Colonic mucosa (tissue), 4 donors: ENCODE measurements at places on chromosomes 4 and X. TPM values are rescaled to one million over a fixed set of nuclear protein-coding genes. Genes with fewer than 3 reads are reported as not detected.
A peak's percentile ranks its signal among the peaks of the same experiment; 100 is the strongest.

DNA sequence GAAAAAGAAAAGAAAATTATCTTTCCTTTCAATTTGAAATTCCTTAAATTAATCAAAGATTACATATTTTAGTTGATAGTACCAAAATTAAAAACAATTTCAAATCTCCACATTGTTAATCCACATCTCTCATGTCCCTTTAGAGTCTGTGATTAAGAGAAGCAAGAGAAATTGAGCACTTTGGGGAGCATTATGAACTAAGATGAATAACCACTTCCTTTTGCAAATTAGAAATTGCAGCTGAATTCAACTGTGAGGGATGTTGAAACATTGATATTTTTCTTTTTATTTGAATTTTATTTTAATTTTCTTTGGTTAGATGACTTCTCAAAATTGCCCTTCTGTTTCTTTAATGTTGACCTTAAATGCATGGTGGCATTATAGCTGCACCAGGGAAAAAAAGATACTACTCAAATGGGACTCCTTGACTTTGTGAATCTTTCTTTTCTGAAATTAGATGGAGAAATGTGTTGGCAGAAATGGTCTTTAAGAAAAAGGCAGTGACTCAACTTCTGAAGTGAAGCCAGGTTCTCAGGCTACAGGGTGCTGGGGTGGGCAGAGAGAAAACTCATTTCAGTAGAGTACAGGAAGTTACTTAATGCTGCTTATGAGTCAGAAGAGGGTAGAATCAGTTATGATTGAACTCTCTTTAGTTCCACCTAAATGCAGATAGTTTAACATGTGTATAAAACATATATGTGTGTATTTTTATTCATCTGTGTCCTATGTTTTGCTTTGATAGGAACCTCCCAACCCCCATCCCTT is 92.0 kb upstream of the TNIP3 start:
- no peak for DNase-seq
- H3K36me3 ChIP-seq = no peaks in the 10 kb centered on the region
- no peaks in the 10 kb centered on the region for H3K27me3 ChIP-seq
- H3K4me1 ChIP-seq = no peaks in the 10 kb centered on the region
- H3K27ac ChIP-seq = no peak overlapping the region

- H3K4me1 ChIP-seq = no peaks in the 10 kb centered on the region
- no peak for DNase-seq
- H3K4me3 ChIP-seq = no peak overlapping the region
Observed at GRCh38 chr4:169272265-169272886, 1.6 kb upstream of the SH3RF1 start.

DNA sequence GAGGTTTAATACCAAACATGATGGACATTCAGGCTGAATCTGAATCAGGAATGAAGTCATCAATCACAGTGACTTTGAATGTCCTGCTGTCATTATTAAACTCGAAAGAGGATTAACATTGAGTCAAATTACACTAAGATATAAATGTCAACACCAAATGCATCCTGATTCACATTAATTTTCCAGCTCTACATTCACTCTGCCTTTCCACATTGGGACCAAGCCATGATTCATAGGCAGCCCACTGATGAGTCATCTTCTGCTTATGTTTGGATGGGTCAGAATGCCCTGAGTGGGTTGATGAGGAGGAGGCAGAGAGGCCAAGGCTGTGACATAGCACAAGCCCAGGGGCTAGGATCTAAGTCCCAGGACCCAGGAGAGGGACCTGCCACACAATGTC is 247.6 kb upstream of the RPS6KA3 start:
- H3K27ac ChIP-seq = no peak overlapping the region
- H3K27me3 ChIP-seq = no peaks in the 10 kb centered on the region
- no peaks in the 10 kb centered on the region for H3K4me1 ChIP-seq
- no peak for DNase-seq
- no peaks in the 10 kb centered on the region for H3K36me3 ChIP-seq

DNA sequence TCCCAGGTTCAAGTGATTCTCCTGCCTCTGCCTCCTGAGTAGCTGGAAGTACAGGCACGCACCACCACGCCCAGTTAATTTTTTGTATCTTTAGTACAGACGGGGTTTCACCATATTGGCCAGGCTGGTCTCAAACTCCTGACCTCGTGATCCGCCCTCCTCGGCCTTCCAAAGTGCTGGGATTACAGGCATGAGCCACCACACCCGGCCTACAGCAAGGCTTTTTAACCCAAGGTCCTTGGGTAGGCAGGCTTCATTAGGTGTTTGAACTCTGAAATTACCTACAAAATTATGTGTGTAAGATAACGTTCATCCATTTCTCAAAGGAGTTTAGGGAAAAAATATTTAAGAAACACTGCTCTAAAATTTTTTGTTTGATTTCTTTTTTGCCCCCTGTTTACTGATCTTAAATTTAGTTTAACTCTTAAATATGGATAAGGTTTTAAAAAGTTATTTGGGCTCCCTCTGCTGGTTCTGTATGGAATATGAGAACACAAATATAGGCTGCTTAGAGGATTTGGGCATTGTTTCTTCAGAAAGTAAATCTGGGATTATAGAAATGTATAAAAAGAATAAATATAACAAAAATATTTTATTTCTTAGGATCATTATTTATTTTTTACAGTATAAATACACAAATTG is 92.8 kb downstream of the CBR4 start:
- no peaks in the 10 kb centered on the region for H3K4me1 ChIP-seq
- H3K36me3 ChIP-seq = no peaks in the 10 kb centered on the region
- H3K4me3 ChIP-seq = no peak overlapping the region
- DNase-seq = no peak

DCX gene
- 0.40 TPM for total RNA-seq

DNA sequence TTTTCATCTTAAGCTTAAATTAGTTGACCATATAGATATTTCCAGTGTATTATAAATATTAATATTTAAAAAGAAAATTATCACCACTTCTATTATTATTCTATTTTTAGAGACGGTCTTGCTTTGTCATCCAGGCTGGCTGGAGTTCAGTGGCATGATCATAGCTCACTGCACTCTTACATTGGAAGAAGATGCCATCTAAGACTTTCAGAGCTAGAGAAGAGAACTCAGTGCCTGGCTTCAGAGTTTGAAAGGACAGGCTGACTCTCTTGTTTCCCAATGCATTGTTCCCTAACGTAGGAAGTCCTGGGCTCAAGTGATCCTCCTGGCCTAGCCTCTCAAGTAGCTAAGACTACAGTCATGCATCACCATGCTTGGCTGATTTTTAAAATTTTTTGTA is 75.9 kb downstream of the FIP1L1 start:
- H3K27ac ChIP-seq = no peak overlapping the region
- no peaks in the 10 kb centered on the region for H3K36me3 ChIP-seq
- no peak for DNase-seq
- no peak overlapping the region for H3K4me3 ChIP-seq
- H3K4me1 ChIP-seq = no peaks in the 10 kb centered on the region
- H3K27me3 ChIP-seq = no peaks in the 10 kb centered on the region

DNA sequence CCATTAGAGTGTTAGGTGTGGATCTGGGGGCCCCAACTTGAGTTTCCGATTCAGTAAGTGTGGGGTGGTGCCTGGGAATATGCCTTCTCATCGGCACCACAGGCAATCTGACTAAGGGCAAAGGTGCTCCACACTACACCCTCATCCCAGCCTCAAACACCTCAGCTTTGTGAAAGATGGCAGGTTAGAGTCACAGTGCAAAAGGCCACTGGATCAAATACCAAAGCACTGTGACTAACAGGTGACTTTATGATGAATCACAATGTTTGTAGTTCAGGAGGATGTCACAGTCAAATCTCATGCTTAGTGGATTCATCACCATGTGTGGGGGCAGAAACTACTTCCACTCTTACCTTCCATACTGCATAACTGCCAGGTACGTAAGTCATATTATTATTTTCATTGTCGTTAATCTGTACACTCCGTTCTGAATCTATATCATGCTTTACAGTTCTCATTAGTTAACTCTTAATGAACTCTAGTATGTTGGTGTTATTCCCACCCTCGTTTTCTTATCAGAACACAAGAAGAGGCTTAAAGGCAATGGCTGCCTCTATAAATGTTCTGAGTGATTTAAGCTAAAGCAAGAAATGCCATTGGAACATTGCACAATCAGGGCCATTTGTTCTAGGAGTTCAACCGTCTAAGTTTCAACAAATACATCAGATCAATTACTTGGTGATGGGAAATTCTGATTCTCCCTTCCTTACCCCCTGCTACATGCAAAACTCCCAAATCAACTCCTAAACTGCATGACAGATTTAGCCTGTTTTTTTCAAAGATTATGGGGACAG is 50.2 kb downstream of the PRKG2 start:
- H3K27me3 ChIP-seq = no peaks in the 10 kb centered on the region
- no peaks in the 10 kb centered on the region for H3K4me1 ChIP-seq
- H3K4me3 ChIP-seq = no peak overlapping the region

GRCh38 chr4:109156356-109156755 is 146.1 kb downstream of the COL25A1 start:
- no peaks in the 10 kb centered on the region for H3K4me1 ChIP-seq
- H3K27me3 ChIP-seq = no peaks in the 10 kb centered on the region
- no peak for DNase-seq
- H3K36me3 ChIP-seq = no peaks in the 10 kb centered on the region

IQCM gene
- 5.2 TPM for total RNA-seq

DNA sequence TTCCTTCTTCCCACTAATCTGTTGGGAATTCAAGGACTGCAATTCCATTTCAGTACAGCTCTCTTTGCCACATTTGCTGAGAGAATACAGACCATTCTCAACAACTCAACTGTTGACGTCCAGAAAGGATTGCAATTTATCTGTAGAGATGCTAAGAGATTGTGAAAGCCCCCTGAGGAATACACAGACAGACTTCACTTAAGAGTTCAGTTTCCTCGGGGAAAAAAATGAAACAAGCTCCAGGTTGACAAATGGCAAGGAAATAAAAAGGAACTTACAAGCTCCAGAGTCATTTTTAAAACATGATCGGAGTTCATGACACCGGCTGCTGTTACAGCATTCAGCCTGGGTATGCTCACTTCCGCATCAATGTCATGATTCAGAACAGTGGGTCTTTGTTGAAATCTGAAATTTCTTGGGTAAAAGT is 13.8 kb downstream of the TLR10 start:
- DNase-seq = no peak
- no peaks in the 10 kb centered on the region for H3K36me3 ChIP-seq
- H3K4me3 ChIP-seq = no peak overlapping the region
- H3K27me3 ChIP-seq = no peaks in the 10 kb centered on the region

DNA sequence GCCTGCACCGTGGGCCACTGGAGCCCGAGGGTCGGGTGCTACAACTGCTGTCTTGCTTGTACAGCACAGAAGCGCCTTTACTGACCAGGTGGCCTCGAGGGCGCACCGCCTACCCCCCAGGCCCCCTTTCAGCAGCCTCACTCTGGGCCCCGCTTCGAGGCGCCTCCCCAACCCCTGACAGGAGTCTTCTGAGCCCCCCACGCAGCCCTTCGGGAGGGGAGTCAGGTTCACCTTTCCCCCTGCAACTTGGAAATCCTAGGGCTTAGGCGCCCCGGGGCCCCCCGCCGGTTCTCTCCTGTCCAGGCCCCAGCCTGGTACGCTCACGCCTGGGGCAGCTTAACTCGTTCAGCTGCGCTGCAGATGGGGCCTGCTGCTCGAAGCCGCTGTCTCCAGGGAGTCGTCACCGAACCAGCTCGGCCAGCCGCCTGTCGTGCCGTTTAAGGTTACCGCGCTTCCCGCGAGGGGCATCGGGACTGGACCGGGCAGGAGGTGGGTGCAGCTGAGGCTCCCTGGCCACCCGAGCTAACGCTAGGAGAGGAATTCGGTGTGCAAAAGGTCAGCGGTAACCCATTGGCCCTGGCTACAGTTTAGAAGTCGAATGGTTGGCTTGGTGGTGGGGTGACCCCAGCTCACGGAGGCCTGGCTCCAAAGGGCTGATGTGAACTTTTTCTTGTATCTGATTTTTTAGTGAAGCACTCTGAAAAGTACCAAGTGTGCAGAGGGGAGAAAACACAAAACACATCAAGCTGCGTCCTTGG is 58.9 kb upstream of the BCOR start:
- no peak overlapping the region for H3K27ac ChIP-seq
- no peaks in the 10 kb centered on the region for H3K36me3 ChIP-seq
- peaks cover 3% of the 10 kb centered on the region for H3K4me1 ChIP-seq
- DNase-seq = no peak
- no peak overlapping the region for H3K4me3 ChIP-seq
- H3K27me3 ChIP-seq = peaks cover 47% of the 10 kb centered on the region

GRCh38 chrX:24332878-24333277 is 19.0 kb upstream of the SUPT20HL2 start:
- H3K4me1 ChIP-seq = no peaks in the 10 kb centered on the region
- no peak overlapping the region for H3K4me3 ChIP-seq
- no peaks in the 10 kb centered on the region for H3K27me3 ChIP-seq
- no peak overlapping the region for H3K27ac ChIP-seq
- H3K36me3 ChIP-seq = no peaks in the 10 kb centered on the region

DNA sequence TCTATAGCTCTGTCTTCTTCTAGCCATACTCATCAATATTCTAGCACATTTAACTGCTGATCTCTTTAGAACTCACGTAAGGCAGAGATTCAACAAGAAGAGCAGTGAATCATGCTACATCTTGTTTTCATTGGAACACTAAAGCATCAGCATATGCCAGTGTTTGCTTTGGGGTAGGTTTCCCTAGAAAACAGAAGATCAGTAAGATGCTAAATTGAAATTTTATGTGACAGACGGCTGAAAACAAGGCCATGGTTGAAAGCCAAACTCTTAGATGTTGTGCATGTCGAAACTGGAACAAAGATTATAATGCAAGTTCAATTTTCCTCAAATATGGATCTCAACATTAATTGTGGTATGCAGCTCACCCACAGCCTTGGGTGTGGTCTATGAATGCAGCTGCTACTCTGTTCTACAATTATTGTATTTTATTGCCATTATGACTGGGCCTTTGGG is 107.6 kb downstream of the PDLIM5 start:
- H3K27ac ChIP-seq = no peak overlapping the region
- DNase-seq = no peak
- H3K4me1 ChIP-seq = peaks cover 16% of the 10 kb centered on the region
- H3K27me3 ChIP-seq = no peaks in the 10 kb centered on the region

- H3K27me3 ChIP-seq = no peaks in the 10 kb centered on the region
- no peak for DNase-seq
- no peaks in the 10 kb centered on the region for H3K36me3 ChIP-seq
- H3K4me3 ChIP-seq = peak overlapping the region; percentile 75
Observed at GRCh38 chr4:89110541-89110985, 770 bp upstream of the TIGD2 start.

DNA sequence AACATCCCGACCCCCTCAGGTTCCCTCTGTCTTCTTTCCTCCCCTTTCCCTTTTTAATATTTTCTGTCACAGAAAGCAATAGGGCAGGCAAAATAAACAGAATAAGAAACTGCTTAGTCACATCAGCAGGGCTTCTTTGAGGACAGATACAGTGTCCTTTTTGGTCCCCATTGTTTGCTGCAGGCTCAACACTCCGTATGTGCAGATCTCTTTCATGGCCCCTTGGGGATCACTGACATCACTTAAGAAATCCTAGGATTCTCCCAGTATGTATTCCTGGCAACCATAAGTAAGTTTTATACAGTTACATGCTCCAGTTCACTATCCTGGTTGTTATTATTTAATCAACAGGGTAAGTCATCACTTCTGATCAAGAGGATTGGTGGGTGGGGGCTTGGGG is 448.0 kb downstream of the NKX6-1 start:
- H3K4me3 ChIP-seq = no peak overlapping the region
- no peak for DNase-seq
- H3K36me3 ChIP-seq = no peaks in the 10 kb centered on the region

IGFBP7 gene
- 89.5 TPM for total RNA-seq

- no peaks in the 10 kb centered on the region for H3K27me3 ChIP-seq
- no peak overlapping the region for H3K27ac ChIP-seq
- H3K36me3 ChIP-seq = no peaks in the 10 kb centered on the region
- DNase-seq = peak; percentile 18
- no peak overlapping the region for H3K4me3 ChIP-seq
Observed at GRCh38 chr4:70197842-70198241, 2.3 kb downstream of the ODAM start.
